ENCODE measurements at places on chromosomes 5 and 9.

DNA sequence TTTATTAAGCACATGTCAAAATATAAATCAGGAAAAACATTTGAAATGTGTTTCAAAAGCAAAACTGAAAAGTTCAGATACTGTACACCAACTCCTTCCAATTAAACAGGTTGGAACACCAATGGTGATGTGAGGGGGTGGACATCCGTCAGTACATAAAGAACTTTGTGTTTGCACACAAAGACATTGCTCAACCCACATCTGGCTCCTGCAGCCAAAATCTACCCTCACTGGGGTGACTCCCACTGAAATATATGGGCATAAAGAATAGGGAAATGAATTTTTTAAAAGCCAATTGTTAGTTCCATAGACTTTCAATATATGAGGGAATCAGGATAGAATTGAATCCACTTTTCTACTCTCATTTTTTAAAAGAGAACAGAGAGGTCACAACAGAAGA lies 63.9 kb downstream of the MEGF9 start:
- no peak for DNase-seq

GRCh38 chr9:120609636-120610035 lies 29.7 kb upstream of the CDK5RAP2 start:
- DNase-seq: no peak

DNA sequence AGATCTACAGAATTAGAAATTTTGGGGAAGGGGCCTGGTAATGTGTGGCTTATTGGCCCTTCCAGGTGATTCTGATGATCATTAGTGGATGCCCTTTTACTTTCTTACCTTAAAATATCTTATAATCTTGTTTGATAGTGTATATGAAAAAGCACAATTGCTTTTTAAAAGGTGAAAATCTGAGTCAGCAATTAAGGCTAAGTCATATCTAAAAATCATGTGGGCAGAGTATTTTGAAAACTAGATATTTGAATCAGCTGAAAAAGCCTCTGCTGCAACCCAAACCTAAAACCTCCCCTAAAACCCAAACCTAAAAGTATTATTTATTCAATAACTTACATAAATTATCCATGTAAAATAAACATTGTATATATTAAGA lies 359.8 kb downstream of the PDE4D start:
- DNase-seq: no peak

GRCh38 chr9:127520941-127521918 lies 69.9 kb downstream of the LRSAM1 start:
- no peak for DNase-seq

- DNase-seq: no peak
Observed at GRCh38 chr5:62231576-62231975, 74.4 kb upstream of the KIF2A start.

GRCh38 chr5:65209341-65209740 lies 272.4 kb downstream of the ADAMTS6 start:
- DNase-seq: no peak

DNA sequence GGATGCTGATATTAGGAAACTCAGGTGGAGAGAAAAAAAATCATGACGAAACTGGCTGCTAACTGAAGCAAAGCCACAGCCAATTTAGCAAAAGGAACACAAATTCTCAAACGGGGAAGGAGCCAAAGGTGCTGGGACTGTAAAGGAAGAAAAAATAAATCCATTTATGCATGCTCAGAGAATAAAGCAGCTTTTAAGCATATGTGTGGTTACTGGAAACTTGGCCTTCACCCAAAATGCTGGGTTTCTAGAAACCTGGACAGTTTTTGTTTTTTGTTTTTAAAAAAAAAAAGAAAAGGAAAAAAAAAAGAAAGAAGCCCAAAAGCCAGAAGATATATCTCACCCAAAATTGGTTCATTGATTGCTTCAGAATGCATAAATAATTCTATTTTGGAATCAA lies 8.0 kb downstream of the WHRN start:
- no peak for DNase-seq

- no peak for DNase-seq
Observed at GRCh38 chr5:113266227-113266912, 168.4 kb downstream of the TSSK1B start.

DNA sequence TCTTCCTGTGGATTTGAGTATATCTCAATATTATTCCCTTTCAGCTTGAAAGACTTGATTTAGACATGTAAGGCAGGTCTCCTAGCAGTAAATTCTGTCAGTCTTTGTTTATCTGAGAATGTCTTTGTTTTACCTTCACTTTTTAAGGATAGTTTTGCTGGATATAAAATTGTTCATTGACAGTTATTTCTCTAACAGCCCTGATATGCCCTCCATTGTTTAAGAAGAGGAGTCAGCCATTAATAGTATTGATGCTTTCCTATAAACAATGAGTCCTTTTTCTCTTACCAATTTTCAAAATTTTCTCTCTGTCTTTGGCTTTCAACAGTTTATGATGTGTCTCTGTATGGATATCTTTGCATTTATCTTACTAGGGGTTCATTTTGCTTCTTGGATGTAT lies 163.5 kb upstream of the ANKRD55 start:
- no peak for DNase-seq

- no peak for DNase-seq
Observed at GRCh38 chr9:125835655-125836054, 88.5 kb downstream of the PBX3 start.

DNA sequence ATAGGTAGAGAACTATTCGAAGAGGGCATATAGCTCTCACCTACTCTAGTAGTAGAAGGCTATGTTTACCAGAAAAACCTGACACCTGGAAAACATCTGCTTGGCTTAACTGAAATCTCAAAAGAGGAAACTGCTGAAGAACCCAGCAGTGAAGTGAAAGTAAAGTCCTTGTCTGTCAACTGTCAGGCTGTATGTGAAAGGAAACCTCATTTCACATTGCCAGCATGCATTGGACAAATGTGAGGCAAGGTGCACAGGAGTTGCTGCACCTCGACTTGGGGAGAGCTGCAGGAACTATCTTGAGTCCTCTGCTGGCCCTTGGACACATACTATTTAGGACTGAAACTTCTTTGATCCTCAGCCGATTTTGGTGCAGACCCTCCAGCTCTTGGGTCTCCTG lies 53.3 kb downstream of the NREP start:
- no peak for DNase-seq

DNA sequence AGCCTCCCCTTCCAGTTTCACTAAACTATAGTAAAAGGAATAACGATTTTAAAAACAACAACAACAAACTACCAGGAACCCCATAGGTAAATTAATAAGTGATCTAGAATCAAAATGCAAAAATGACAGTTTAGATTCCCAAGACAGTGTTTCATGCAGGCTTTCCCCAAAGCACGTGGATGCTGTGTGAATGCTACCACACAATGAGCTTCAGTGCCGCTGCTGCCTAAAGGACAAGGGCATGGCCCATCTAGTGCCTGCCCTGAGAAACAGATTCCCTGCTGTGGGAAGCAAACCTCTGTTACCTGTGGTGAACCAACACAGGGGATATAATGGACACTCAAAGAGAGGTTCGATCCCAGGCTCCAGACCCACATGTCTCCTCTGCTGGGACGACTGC lies 23.7 kb upstream of the CKMT2 start:
- no peak for DNase-seq

DNA sequence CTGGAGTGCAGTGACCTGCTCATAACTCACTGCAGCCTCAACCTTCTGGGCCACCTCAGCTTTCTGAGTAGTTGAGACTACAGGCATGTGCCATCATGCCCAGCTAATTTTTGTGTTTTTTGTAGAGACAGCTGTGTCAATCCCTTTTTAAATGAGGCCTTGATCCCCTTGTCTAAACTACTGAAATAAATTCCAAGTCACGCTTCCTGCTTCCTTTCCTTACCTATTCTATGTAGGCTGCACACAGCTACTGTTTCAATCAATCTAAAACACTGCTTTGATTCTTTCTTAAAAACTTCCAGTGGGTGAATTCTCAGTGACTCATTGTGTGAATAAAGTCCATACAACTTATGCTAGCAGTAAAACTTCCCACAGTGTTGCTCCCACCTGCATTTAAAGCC lies 2.9 kb upstream of the C7 start:
- no peak for DNase-seq

DNA sequence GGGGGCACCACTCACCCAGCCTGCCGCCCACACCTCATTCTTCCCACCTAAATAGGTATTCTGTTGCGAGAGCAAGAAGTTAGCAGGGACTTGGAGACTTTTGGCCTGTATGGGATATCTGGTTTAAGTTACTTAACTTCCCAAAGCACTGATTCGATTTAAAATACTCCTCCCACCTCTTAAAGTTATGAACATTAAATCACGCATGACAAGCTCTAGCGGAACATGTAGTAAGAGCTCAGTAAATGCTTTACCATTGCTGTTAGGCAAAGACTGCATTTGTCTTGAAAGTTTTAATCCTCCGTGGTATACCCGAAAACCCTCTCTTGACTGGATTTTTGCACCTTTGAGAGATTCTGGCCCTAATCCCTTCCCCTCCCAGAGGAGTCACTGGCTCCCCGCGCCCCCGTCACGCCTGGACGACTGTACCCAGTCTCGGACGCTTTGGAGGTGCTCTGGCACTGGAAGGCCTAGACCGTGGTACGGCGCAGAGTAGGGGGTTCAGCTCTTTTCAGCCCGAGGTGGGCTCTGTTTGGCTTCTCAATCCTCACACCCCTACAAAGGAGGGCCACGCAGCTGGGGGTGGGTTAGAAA lies 4.4 kb downstream of the GDNF start:
- no peak for DNase-seq

DNA sequence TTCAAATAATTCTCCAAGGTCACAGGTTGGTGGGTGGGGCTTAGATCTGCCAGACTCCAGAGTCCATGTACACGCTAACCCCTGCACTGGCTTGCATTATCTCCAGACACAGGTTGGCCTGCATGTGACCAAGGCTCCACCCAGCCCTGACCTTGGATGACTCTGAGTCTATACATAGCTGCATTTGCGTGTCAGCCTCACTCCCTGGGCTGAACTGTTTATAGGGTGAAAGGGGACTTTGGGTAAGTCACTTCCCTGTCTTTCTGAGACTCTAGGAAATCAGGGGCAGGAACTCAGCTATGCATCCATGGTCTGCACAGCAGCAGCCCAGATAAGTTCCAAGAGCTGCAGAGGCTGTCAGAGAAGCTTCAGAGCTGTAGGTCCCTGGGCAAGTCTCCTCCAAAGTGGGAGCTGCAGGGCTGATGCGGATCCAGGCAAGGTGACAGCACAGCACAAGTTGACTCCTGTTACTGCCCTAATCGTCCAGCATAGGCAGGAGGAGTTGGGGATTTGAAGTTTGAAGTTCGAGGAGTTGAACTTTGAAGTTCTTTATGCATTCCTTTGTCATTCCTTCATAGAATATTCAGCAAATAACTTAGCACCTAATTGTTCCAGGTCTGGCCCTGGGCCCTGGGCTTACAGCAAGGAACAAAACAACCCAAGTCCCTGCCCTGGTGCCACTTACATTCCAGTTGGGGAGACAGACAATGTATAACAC lies 53.4 kb downstream of the SLC22A5 start:
- no peak for DNase-seq

GRCh38 chr9:82308836-82309235 lies 320.3 kb downstream of the SPATA31D1 start:
- no peak for DNase-seq

GRCh38 chr9:127974001-127974768 lies 6.6 kb downstream of the EEIG1 start:
- no peak for DNase-seq

DNA sequence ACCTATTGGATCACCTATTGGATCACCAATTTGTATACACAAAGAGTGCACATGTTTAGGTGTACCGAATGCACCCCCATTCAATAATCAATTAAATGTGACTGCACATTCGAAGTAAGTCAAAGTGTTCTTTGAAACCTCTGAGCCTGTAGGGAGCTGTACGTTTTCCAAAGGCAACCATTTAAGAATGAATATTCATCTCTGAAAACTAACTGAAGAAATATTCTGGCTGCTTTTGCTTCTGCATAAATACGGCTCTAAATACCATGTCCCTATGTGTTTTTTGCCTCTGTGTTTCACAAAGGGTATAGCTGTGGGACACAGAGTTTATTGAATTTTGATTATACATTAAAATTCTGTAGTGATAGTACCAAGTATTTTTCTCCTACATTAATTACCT lies 95.4 kb downstream of the ITGA1 start:
- no peak for DNase-seq

DNA sequence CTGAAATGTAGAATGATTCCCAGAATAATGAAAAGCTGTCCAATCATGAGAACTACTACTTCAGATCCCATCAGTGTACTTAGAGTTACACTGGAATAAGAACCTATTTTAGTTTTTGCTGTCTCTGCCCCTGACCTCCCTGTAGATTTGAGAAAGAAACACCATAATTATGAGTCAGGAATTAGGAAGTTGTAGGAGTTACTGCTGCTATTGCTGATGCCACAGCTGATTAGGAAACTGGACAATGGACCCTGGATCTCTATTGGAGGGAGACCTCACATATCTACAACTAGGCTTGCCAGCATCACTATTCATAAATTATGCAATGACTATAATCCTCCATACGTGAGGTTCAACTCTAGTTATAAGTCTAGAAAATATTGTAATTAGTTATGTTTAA lies 48.8 kb upstream of the EDIL3 start:
- no peak for DNase-seq

DNA sequence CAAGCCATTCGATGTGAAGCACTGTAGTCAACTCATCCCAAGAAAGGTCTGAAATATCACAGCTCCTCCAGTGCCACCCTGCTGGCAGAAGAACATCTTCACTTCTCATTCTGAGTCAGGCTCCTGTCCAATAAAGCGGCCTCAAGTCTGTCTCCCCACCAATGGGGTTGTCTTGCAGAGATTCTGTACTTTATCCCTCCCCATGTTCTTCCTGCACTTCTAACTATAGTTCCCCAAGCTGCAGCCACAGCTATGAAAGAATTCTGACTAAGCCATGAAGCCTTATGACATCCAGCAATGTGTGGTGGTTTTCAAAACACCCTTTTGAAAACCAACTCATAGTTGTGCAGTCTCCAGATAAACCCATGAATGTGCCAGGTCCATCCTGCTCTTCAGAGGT lies 6.8 kb downstream of the MACROH2A1 start:
- no peak for DNase-seq

GRCh38 chr5:112546946-112547592 lies 128.0 kb upstream of the EPB41L4A start:
- no peak for DNase-seq

GRCh38 chr9:99127356-99128132 lies 22.6 kb downstream of the TGFBR1 start:
- no peak for DNase-seq

DNA sequence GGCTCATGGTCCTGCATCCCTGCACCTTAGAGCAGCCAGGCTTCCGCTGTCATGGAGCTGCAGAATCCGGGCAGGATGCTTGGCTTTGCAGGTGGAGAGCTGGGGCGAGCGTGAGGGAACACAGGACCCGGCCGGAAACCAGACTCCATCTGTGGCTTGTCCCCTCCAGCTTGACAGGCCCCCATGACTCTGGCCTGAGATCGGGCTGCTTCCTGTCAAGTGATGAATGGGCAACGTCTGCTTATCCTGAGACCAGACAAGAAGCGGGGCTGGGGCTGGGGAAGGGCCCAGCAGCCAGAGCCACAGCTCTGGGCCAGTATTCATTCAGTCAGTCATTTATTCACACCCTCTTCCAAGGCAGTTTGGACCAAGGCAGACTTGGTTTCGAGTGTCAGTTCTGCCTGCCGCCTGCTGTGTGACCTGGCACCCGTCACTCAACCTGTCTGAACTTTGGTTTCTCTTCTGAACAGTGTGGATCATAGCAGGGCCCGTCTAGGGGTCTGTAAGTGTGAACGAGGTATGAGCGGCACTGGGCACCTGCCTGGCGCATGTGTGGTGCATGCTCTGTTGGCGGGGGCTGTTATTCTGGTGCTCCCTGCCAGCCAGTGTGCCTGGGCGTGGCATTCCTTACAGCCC lies 37.5 kb downstream of the NEK6 start:
- no peak for DNase-seq

GRCh38 chr5:16612007-16612406 lies 4.8 kb downstream of the RETREG1 start:
- DNase-seq: no peak
